KG1 (cell line): ENCODE measurements at places on chromosomes 12 and 14.

DNA sequence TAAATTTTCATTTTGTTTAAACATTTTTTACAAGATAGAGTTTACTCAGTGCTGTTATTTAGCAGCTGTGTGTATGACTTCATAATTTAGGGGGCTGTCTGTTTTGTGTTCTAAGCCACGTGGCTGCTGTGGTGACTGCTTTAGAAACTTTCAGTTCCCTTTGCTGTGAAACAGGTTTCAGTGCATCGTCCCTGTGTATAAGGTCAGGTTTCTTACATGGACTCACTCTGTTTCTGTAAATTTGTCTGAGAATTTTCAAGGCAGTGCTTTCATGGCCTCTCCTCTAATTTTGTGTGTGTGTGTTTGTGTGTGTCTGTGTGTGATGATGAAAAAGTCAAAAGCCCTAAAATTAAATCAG, 32.4 kb downstream of the BICD1 start:
- DNase-seq, result peak; percentile 13

- DNase-seq, result no peak
Observed at GRCh38 chr12:62763861-62764645, 170.9 kb downstream of the PPM1H start.

GRCh38 chr12:7265251-7265650, 38.6 kb upstream of the ACSM4 start:
- DNase-seq, result no peak

- no peak for DNase-seq
Observed at GRCh38 chr12:43976027-43976426, 140.1 kb downstream of the TMEM117 start.

- DNase-seq, result no peak
Observed at GRCh38 chr12:94182986-94183707, 34.8 kb downstream of the PLXNC1 start.

DNA sequence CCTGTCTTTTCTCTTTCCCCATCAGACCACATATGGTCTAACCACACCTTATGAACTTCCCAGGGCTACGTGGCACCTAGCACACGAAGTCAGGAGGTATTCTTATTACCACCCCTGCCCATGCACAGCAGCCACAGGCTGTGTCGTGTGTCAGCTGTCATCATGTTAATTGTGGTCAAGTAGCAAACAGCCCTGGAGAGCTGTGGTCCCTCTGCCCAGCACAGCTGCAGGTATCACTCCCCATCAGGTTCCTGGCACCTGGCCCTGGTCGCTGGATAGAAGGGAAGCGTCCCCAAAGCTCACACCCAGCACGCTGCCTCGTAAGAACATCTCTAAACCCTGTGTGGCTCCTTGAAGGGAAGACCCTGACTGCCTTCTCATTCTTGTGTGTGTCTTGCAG, 45.4 kb downstream of the CLMN start:
- DNase-seq, result no peak

DNA sequence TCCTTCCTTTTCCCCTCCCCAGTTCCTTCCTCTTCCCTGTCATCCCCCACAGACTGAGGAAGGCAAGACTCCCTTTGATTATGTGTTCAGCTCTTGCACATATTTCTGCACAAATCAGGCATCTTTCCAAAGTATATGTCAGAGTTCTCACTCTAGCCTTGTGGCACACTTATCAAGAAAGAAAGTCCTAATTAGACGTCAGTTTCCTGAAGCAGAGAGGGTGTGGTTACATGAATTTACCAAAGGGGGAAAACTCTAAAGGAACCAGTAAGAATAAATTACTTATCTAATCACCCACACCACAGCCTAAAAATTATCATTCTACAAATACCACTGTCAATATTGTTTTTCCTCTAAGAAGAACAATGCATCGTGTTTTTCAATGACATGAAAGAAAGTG, 120.7 kb upstream of the GRIP1 start:
- DNase-seq, result no peak

DNA sequence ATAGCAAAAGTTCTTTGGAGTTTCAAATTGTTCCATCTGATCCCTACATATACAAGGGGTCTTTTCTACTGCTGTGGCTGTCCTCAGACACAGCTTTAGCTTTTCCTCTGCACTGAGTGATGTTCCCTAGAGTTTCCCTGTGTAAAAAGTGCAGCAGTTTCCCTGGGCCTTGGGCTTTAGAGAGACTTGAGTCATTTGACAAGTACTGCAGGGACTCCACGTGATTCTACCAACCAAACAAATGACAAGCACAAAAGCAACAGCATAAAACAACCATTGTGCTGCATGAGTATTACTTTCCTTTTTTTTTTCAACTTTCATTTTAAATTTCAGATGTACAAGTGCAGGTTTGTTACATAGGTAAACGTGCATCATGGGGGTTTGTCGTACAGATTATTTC, 272.8 kb downstream of the PDZRN4 start:
- no peak for DNase-seq

- DNase-seq, result no peak
Observed at GRCh38 chr12:122845041-122845864, 10.0 kb downstream of the HIP1R start.

- DNase-seq, result no peak
Observed at GRCh38 chr14:97058074-97058467, 260.9 kb downstream of the VRK1 start.

GRCh38 chr14:74619672-74620131, 7.7 kb upstream of the LTBP2 start:
- no peak for DNase-seq

- DNase-seq, result peak; percentile 81
Observed at GRCh38 chr12:96061864-96062453, 26.6 kb upstream of the LTA4H start.
